ENCODE measurements at places on chromosomes 16 and 17.

DNA sequence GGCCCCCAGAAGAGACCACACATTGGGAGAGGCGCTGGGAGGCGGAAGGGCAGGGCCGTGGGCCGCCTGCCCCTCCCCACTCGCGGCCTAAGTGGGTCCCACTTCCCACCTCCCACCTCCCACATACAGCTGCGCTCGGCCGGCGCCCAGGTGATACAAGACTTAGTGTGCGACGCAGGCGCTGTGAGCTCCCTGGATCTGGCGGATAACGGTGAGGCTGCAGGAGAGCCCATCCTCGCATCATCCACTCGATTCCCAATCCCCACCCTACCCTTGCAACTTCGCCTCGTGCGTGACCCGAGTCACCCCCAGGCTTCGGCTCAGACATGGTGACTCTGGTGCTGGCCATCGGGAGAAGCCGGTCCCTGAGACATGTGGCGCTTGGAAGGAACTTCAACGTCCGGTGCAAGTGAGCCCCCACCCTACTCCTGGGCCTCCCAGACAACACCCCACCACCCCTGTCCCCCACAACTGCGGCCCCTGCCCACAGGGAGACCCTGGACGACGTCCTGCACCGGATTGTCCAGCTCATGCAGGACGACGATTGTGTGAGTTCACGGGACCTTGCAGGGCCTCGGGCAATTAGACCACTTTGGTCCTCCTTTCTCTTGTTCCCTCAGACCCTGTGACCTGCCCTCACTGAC, 3.9 kb downstream of the CARMIL2 start:
- no peak for DNase-seq

- DNase-seq = no peak
Measured at GRCh38 chr16:50437769-50438437, 69.1 kb upstream of the BRD7 start.

DNA sequence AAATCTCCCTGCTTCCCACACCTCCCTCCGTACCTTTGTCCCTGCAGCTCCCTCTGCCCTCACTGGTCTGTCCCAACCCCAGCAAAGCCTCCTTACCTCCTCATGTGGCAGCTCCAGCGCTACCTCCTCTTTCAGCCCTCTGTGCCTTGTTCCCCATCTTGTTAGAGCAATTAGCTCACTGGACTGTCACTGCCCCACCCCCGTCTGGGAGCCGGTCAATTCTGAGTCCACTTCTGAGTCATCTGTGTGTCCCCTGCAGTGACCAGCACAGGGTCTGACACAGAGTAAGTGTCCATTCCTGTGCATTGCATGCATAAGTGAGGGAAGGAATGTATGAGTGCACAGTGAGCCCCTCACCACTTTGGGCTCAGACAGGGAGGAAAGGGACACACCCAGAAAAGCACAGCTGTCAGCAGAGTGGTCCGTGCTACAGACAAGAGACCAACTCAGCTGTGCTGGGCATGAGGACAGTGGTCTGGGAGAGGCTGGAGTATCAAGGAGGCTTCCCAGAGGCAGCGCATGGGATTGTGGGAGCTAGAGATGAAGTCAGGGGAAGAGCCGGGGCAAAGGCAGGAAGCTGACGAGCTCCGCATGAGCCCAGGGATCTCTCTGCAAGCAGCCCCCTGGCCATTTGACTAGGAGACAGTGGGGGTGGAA, 45.9 kb downstream of the PITPNM3 start:
- DNase-seq = no peak

GRCh38 chr17:77723909-77724875, 234.3 kb upstream of the TNRC6C start:
- no peak for DNase-seq

- DNase-seq = no peak
Measured at GRCh38 chr17:73513426-73513825, 130.8 kb downstream of the SDK2 start.

DNA sequence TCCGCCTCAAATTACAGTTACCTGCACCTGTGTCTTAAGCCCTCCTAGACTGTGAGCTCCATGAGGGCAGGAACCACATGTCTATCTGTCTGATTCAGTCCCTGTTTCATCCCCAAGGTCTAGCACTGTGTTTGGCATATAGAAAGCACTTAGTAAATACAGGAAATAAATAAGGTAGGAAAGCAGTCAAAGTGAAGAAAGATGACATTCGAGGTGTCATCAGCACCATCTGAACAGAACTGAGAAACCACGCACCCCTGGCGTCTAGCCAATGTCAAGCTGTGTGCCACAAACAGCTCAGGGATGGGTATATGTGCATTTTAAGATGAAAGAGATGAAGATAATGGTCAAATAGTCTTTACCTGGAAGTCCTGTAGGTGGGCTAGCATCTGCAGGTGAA, 79.6 kb upstream of the ATP2A3 start:
- peak; percentile 41 for DNase-seq

DNA sequence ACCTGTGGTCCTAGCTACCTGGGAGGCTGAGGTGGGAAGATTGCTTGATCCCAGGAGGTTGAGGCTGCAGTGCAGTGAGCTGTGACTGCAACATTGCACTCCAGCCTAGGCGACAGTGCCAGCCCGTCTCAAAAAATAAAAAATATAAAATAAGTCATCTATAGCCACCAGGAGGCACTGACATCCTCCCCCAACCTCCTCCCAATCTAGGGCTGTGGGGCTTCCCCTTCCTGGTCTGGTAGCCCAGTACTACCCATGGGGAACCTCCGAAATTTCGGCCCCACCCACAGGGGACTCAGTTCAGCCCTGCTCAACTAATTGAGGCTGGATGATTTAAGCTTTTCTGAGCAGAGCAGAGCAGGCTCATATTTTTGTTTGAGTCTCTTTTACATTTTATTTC, 3.2 kb downstream of the ZSCAN10 start:
- no peak for DNase-seq

DNA sequence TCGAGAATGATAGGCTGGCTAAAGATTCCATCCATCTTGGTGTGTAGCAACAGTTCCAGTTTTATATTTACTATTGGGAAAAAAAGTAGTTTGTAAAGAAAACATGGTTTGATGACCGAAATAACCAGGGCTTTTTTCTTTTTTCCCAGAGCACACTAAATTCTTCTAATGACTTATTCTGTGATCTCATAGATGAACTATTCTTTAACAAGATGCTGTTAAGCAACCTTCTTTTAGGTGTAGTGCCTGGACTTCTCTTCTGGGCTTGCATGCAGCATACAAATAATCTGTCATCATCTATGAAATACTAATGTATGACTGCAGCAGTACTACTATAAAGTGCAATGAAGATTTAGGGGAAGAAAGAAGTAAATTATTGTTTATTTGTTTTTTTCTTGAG, 11.0 kb upstream of the CAPNS2 start:
- no peak for DNase-seq

DNA sequence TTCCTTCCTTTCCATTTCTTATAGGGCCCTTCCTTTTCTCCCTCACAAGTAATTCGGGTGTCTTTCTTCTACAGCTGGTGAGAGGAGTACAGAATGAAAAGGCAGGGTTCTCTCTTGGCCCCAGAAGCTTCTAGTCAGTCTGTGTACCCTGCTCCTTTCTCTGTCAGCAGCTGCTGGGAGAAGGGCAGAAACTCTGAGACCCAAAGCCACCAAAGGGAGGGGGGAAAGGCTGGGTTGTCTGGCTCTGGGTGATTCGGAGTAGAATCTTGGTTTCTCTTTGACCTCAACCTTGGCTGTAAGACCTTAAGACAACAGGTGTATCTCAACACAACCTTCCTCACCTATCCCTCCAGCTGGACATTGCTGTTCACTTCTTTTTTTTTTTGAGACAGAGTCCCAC, 3.3 kb upstream of the NR1D1 start:
- no peak for DNase-seq

- DNase-seq = no peak
Measured at GRCh38 chr17:57862694-57863667, 13.1 kb upstream of the MRPS23 start.
